Omental fat pad (tissue), 4 donors: ENCODE measurements at places on chromosomes 16 and 17. TPM values are rescaled to one million over a fixed set of nuclear protein-coding genes. Genes with fewer than 3 reads are reported as not detected.

Gene KRTAP3-2
- not detected for total RNA-seq

Gene TMEM106A
- 15.1 TPM for total RNA-seq

Gene NXN
- 6.8 TPM for total RNA-seq

Gene TELO2
- 12.7 TPM for total RNA-seq

Gene SLC4A1
- 0.28 TPM for total RNA-seq

Gene P2RX1
- total RNA-seq = 4.7 TPM

Gene QRICH2
- 1.7 TPM for total RNA-seq

Gene TTYH2
- 7.7 TPM for total RNA-seq

Gene GPR179
- total RNA-seq = not detected

Gene MFSD6L
- 0.25 TPM for total RNA-seq

Gene PRSS27
- 0.96 TPM for total RNA-seq

Gene FNDC8
- total RNA-seq = not detected

Gene RRAD
- 13.6 TPM for total RNA-seq

Gene BEAN1
- total RNA-seq = not detected

Gene TNFRSF17
- 1.2 TPM for total RNA-seq
